H1 (cell line): ENCODE measurements at places on chromosomes 11 and 22.

GRCh38 chr11:2137202-2138067 lies 1.8 kb downstream of the IGF2 start:
- no peak for DNase-seq

GRCh38 chr22:29883775-29884097 lies 762 bp downstream of the MTMR3 start:
- no peak for DNase-seq

- DNase-seq: no peak
Measured at GRCh38 chr22:22229683-22230420, 14.7 kb upstream of the VPREB1 start.

DNA sequence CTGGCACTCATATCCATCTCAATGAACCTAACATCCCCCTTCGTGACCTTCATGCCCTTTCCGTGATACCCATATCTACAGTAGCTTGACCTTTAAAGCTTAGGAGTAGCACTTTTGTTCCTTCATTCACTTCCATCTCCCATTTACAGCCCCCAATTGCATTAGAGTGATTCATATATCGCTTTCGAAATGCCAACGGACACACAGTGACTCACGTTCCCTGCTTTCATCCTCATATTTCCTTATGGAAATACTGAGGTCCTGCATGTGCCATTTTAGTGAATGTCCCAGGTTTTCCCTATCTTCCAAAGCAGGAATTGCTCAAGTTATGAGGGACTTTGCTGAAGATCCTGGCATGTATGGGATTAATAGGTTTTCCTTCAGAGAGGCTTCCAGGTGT lies 44.3 kb upstream of the CEP126 start:
- no peak for DNase-seq

DNA sequence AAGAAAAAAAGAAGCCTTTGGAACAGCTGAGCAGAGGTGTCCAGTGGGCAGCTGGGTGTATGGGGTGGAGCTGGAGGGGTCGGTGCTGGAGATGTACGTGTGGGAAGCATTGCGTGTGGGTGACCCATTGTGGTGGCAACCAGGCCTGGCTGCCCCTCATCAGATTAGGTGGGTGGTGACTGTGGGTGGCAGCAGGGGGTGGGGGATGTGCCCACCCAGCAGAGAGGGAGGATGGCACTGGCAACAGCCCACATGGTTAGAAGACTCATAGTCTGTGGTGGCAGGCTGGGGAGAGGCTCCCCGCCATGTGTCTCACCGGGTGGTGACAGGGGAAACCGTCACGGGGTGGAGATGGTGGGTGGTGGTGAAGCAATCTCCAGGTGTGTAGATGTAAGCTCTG lies 27.6 kb downstream of the TP53I11 start:
- DNase-seq: no peak

GRCh38 chr11:13680501-13681264 lies 12.2 kb downstream of the FAR1 start:
- no peak for DNase-seq

DNA sequence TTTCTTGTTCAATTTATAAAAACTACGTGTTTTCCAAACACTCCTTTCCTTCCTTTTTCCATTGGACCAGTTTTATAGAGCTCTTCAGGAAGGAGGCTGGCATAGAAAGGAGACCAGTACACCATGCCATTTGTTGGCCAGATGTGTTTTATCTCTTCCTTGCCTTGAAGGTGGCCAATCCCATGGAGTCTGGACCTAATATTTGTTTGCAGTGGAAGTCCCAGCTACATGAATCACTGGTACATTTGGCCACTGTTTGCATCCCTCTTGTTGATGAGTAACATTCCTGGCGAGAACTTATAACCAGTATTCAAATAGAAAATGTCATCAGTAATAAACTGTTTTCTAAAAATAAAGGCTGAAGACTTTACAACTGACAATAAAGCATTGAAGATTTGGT lies 110.2 kb downstream of the ANO3 start:
- DNase-seq: no peak

DNA sequence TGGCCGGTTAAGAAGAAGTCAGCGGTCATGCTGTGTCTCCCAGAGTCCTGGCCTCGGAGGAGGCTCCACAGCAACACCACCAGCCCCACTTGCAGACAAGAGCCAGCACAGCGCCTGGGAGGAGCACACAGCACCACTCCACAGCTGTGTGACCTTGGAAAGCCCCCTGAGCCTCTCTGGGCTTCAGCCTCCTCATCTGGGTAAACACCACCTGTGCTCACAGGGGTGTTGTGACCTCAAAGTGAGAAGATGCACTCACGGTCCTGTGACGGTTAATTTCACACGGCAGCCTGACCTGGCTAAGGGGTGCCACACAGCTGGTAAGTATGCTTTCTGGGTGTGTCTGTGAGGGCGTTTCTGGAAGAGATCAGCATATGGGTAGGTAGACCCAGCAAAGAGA lies 54.7 kb downstream of the PHF21B start:
- DNase-seq: no peak

DNA sequence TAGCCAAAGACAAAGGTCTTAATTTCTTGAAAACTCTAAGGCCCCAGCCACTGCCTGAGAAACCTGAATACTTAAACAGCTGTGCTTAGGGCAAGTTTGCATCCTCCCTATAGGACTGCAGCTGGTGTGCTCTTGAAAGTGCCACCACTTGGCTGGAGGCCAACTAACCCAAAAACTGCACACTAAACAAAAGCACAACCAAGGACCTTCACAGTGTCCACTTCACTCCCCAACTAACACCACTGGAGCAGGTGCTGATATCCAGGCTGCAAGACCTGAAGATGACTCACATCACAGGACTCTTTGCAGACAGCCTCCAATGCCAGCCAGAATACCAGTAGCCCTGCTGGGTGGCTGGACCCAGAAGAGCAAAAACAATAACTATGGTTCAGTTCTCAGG lies 357.7 kb upstream of the ARHGAP42 start:
- DNase-seq: no peak

GRCh38 chr11:46755962-46756361 lies 36.9 kb downstream of the F2 start:
- no peak for DNase-seq

DNA sequence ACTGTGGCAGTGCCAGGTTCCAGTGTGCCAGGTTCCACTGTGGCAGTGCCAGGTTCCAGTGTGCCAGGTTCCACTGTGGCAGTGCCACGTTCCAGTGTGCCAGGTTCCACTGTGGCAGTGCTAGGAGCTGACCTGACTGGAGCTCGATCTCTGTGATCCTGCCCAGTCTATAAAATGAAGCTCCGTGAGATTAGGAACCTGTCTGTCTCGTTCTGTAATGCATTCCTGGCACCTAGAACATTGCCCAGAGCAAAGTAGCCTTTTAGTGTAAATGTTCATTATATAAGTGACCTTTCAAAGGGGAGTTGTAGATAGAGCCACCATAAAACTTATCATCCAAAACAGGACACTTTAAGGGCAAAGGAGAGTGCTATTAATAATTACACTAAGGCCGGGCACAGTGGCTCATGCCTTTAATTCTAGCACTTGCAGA lies 36.0 kb downstream of the ART5 start:
- no peak for DNase-seq

DNA sequence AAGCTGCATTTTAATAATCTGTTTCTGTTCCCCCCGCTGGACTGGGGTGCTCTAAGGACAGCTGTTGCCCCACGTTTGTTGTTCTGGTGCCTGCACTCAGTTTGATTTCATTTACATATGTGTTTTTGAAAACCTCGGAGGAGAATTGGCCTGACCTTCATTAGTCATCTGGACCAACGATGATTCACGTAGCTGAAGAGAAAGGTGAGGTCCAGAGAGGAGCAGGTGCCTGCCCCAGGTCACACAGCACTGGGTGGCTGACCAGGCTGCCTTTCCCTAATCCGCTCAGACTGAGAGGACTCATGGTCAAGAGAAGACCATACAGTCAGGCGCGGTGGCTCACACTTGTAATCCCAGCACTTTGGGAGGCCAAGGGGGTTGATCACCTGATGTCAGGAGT lies 3.8 kb downstream of the CSDC2 start:
- no peak for DNase-seq

- no peak for DNase-seq
Measured at GRCh38 chr22:41099036-41099435, 6.6 kb downstream of the EP300 start.

DNA sequence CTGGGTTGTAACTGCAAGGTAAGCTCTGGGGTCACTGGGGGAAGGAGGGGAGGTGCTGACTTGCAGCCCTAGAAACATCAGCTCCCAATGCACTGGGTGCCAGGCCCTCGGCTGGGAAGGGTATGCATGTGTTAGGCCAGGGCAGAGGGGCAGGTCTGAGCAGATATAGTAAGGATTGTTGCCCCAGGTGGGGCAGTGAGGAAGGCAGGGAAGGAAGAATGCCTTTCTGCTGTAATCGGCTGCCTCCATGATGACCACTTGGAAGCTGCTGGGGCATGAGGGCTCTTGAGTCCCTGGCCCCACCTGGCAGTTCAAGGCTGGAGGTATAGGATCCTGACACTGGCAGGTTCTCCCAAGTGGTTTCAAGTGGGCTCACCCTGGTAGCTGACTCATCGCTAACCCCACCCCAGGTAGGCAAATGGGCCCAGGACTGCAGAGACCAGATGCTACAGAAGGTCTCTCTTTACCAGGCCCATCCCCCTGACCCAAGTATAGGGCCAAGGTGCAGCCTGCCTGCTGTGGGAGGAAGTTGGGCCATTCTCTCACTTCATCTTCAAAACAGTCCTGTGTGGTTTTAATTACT lies 56.7 kb downstream of the TIMP3 start:
- no peak for DNase-seq

GRCh38 chr11:64870176-64870892 lies 8.1 kb downstream of the EHD1 start:
- DNase-seq: no peak

DNA sequence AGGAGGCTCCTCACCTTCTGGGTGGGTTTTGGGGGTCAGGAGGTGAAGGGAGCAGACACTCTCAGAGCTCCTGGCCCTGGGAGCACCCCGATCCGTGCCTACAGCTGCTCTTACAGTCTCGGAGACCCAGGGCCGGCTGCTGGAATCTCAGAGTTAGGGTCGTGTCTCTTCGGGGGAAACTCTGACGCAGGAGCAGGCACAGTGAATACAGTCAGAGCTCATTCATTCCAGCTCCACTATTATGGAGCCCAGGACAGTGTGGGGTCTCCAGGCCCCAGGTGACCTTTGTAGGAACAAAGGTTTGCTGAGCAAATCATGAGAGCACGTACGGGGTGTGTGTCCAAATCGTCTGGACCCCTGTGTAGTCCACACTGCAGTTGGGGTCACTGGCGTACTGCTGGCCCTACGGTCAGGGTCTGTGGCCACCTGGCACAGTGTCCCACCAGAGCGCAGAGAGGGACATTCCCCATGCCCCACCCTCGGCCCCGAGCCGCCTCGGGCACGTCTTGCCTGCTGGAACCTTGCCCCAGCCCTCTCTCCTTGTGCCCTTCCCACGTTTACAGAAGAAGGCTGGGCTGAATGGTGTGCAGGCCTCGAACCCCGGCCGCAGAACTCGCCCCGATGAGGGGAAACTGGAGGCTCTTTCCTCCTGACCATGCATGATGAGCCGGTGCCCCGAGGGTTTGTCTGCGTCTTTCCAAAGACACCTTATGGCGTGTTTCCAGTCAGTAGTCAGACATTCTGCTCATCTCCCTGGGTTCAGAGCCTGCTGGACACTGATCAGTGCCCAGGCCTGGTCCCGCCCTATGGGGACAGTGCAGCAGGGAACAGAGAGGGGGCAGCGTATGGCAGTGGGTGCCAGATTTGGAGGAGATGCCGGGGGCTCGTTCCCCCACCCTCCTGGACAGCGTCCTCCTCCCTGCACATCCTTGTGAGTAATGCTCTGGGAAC lies 1166.6 kb downstream of the BRD1 start:
- DNase-seq: no peak

GRCh38 chr11:11261629-11262028 lies 91.4 kb downstream of the CSNK2A3 start:
- DNase-seq: no peak

- DNase-seq: no peak
Measured at GRCh38 chr22:43530349-43531201, 118.8 kb downstream of the MPPED1 start.

- DNase-seq: no peak
Measured at GRCh38 chr11:66752148-66752547, 23.1 kb upstream of the SPTBN2 start.

GRCh38 chr11:116427903-116428637 lies 344.7 kb downstream of the BUD13 start:
- no peak for DNase-seq

DNA sequence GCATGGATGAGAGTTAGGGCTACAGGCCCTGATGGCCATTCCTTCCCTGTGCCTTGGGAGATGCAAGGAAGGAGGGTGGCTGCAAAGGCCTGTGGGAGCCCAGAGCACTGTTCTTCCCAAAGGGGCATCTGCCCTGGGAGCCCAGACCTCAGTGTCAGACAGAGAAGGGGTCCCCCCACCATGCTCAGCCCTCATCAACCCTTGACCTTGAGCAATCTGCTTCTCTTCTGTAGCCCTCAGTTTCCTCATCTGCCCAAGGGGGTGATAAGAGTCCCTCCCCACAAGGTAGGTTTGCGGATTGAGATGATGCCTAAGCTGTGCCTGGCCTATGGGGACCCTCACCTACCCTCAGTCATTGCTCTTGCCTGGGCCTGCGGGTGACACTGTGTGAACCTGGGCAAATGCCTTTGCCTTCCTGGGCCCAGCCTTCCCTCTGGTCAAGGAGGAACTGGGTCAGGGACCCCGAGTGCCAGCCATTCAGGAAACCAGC lies 47.5 kb downstream of the IGLL5 start:
- DNase-seq: no peak

- DNase-seq: no peak
Measured at GRCh38 chr22:28237112-28237511, 318.1 kb upstream of the PITPNB start.

- DNase-seq: no peak
Measured at GRCh38 chr22:32999039-32999815, 59.0 kb downstream of the SYN3 start.

DNA sequence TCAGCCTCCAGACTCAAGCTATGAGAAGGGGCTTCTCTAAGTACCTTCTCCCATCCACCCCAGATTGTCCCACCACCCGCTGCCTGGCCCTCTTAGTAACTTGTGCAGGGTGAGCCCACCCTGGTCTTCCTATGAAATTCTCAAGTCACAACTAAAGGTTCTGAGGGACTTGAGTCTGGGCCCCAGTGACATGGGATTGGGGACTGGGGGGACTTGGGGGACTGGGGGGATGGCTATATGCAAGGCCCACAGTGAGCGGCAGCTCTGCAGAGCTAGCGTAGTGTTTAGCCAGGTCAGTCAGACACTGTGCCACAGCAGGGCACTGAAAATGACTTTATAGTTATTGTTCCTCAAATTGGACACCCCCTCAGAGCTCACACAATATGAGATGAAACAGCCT lies 622.3 kb upstream of the CADM1 start:
- DNase-seq: no peak
